ENCODE measurements at places on chromosomes 1 and 21. TPM values are rescaled to one million over a fixed set of nuclear protein-coding genes. Genes with fewer than 3 reads are reported as not detected.

DNA sequence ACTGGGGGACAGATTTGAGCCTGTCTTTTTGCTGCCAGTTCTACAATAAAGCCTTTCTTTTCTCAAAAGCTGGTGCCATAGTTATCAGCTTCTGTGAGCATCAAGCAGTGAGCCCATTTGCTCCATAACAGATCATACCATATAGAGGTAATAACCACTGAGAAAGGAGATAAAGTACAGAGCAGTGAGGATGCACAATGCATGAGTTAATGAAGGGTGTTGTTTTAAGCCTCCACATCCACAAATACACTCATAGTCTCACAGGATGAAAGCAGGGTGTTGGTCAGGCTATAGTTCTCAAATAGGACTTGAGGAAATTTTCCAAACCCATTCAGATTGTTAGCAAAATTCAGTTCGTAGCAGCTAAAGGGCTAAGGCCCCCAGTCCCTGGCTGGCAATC, 25.6 kb upstream of the SLC35A3 start:
- no peak for DNase-seq

MTF2 gene
- total RNA-seq, result 14.0 TPM

PLPP3 gene
- 11.1 TPM for total RNA-seq

ASCL5 gene
- total RNA-seq, result 0.15 TPM

GRCh38 chr1:7886405-7886745, 33.5 kb upstream of the UTS2 start:
- DNase-seq, result no peak

DNA sequence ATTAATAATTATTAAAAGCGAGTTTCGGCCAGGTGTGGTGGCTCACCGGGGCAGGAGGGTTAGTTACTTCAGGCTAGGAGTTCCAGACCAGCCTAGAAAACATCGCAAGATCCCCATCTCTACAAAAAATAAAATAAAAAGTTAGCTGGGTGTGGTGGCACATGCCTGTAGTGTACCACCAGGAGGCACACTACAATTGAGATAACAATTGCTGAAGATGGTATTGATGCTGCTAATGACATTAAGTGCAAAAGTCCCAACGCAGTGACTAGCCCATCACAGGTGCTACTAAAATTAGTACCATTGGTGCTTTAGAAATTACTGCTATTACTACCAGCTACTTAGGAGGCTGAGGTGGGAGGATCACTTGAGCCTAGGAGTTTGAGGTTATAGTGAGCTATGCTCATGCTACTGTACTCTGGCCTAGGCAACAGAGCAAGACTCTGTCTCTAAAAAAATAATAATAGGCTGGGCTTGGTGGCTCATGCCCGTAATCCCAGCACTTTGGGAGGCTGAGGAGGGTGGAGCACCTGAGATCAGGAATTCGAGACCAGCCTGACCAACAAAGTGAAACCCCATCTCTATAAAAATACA, 156.6 kb downstream of the GREM2 start:
- no peak for DNase-seq

DNA sequence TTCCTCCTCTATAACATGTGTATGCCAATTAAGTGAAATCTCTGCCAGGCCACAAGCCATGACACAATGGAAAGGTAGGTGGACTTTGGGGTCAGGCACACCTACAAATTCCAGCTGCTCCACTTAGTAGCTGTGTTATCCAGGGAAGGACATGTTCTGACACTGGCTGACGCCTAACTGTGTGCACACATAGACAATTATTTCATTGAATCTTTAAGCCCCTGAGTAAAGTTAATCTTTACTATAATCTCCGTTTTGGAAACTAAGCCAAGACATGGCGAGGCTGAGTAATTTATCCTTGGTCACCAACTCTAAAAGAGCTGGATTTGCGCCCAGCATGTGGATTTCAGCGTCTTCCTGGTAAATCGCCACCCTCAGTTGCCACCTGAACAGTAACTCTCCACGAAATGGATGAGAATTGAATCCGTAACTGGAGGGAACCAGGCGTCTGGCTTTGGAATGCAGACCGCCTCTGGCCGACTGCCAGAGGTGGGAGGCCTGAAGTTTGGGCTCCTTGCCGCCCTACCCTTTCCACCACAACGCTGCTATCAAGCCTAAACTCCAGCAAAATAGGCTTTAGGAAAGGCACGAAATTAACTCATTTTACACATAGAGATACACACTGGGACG, 888 bp upstream of the SNRPE start:
- no peak for DNase-seq

DNA sequence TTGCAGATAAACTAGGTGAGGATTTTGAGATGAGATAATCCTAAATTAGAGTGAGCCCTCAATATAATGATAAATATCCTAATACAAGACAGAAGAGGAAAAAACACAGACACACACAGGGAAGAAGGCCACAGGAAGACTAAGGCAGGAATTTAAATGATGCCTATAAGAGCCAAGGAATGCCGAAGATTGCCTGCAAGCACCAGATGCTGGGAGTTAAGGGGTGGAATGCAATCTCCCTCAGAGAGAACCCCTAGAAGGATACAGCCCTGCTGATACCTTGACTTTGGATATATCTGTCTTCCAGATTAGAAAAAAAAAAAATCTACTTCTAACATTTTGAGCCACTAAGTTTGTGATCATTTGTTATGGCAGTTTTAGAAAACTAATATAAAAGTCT, 299.7 kb upstream of the PRMT6 start:
- DNase-seq, result no peak

GNAT2 gene
- not detected for total RNA-seq

DNA sequence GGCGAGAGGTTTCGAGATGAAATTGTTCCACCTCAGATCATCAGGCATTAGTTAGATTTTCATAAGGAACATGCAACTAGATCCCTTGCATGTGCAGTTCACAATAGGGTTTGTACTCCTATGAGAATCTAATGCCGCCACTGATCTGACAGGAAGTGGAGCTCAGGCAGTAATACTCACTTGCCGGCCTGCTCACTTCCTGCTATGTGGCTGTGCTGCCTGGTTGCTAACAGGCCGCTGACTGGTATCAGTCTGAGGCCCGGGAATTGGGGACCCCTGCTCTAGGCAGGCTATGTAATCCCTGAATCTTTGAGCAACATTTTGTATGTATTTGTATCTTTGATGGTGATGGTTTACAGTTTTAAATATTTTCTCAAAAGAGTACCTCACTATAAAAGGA, 32.5 kb downstream of the XKR8 start:
- DNase-seq, result no peak

KLHDC9 gene
- 5.3 TPM for total RNA-seq

GRCh38 chr1:89563957-89564604, 39.5 kb downstream of the LRRC8B start:
- no peak for DNase-seq

- DNase-seq, result no peak
These were observed 79.3 kb downstream of the MAP3K7CL start for GRCh38 chr21:29209696-29210095.

S100A7 gene
- total RNA-seq, result not detected

GRCh38 chr1:115170961-115171392, 81.7 kb upstream of the TSPAN2 start:
- no peak for DNase-seq

LAD1 gene
- total RNA-seq, result not detected

GRCh38 chr1:17409391-17409811, 30.1 kb downstream of the RCC2 start:
- DNase-seq, result no peak

SHE gene
- not detected for total RNA-seq

DNA sequence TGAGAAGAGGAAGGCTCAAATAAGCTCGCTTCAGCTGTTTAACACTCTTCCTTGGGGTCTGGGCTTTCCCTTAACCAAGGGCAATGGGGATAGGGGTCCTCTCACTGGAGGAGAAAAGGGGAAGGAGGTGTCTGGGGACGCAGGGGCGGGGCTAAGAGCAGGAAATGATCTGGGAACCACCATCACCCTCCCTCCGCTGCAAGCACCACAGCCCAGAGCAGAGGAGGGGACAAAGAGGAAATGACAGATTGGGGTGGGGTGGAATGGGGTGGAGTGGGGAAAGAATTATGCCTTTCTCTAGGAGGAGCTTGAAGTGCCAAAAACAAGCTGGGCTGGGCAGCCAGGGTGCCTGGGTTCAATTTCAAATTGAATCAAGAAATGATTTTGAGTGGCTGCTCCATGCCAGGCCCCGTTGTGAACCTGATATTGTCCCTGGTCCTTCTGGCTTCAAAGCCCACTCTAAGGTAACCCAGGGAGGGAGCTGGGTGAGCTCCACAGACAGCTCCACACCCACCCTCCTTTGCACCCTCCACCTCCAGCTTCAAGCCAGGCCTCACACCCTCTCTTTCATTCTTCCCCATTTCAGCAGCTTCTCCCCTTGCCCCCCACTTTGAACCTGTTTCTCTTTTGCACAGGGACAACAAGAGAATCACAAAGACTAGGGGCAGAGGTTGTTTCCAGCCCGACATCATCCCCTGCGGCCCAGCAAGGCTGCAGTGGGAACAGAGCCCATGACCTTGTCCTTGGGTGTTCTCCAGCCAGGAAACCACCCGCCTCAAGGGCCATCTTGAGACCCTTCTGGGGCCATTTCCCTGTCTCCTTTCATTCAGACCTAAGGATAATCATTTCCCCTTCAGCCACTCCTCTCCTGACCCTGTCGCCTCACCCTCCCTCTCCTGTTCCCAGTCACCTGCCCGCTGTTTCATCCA, 1.1 kb downstream of the ARHGAP30 start:
- DNase-seq, result no peak

DNA sequence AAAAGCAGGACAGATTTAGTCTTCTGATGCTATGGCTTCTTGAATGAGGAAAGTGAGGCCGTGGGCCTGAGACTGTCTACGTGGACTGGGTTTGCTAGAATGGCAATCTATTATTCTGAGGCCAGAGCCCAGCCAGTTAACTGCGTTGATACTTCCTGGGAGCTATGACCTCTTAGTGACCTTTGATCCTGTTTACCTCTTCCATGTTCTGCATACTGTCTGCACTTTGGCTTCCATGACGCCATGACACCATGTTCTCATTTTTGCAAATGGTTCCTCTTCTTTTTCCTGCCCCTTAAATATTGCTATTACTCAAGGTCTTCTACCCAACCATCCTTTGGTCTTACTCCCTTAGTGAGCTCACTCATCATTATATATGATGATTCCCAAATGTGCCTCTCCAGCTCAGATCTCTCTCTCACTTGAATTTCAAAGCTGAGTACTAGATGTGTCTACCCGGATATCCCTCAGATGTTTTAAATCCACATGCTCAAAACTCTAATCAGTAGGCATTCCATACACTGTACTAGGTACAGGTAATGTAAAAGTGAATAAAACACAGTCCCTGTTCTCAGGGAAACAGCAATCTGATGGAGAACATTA, 66.1 kb upstream of the ATP1A1 start:
- no peak for DNase-seq

DNA sequence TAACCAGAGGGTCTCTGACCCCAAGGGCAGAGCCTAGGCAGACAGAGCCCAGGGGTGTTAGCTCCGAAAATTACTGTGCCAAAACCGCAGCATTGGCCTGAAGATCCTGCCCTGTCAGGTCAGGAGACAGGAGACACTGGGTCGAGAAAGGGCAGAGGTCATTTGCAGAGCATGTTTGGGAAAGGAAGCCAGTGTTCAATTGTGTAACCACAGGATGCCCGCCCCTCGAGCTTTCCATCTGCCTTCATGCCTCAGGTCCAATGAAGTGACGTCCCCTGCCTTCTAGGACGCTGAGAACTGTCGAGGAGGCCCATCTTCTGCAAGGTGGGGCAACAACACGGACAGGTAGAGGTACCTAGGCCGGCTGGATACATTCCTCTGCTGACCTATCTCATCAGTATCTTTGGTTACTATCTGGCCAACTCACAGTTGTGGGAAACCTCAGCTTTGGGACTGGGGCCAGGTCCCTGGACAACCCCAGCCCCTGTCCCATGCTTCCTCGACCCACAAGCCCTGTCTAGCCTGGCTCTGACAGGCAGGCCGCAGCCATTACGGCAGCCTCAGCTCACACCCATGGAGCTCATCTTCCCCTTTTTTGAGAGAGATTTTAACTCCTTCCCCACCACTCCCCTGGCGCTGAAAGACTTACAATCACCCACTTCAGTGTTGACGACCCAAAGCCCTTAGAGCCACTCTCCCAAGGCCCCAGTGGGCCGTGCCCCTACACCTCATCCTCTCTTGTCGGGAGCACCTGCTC, 1.3 kb downstream of the ARL8A start:
- no peak for DNase-seq

DNA sequence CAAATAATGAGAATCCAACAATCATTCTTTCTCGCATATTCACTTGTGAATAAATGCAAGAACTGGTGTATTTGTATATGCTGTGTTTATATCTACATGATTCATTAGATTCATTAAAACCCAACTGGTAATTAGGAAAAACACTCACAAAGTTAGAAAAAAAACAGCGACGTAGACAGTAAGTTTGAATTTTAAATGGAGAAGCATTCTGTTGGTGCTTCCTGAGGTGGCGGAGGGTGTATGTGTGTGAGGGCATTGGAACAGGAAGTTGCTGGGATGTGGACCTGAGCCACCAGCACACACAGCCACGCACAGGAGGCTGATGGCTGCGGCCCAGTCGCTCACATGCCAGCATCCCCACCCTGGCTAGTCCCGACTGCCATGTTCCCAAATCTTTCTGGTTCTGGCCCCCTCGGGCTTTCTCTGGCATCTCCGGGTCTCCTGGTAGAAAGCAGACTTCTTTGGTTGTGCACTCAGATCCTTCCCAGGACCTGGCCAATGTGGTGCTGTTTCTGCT, 121.6 kb upstream of the IRF2BP2 start:
- no peak for DNase-seq

DNA sequence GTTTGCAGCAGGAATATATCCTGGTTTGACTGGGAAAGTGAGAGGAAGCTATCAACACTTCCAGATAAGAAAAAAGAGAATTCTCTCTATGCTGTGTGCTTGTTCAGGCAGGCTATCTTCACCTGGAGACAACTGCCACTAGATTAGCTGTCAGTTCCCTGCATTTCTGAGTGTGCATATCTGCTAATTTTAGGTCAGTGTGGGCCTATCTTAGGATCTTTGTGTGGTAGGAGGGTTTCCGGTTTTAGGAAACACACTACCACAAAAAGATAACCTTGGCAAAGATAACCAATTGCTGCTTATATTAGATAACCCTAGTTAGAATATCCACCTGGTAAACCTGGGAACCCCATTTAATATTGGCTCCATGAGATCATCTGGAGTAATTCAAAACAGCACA, 22.5 kb upstream of the GBP5 start:
- DNase-seq, result no peak

SPRR1B gene
- not detected for total RNA-seq

GRCh38 chr1:64864018-64864940, 102.1 kb downstream of the JAK1 start:
- DNase-seq, result peak; percentile 90

DNA sequence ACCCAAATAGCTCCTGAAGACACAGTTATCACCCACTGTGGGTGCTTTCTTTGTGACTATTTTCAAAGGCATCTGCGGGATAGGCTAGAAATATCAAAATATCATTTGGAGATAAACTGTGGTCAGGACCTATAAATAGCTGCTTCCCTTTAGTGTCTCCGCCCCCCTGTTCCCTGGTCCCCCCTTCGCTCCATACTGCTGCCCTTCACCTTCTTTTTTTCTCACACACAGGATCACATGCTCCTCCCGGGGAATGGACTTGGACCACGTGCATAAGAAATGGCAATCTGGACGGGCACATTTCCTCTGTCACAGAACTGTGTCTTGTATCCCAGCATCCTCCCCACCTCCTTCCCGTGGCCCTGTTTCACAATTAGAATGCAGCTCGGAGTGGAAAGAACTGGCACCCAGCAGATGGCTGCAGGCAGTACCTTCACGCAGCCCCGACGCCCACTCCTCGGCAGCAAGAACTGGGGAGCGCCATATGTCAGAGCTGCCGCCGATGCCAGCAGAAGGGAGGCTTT, 68.8 kb upstream of the SSX2IP start:
- DNase-seq, result no peak

All from NCI-H460 (cell line).